Skin of body (tissue), 3 donors: ENCODE measurements at places on chromosomes 2 and 18. TPM values are rescaled to one million over a fixed set of nuclear protein-coding genes. Genes with fewer than 3 reads are reported as not detected.

Gene CDH2
- total RNA-seq = 5.4 TPM

Gene GRP
- 2.4 TPM for total RNA-seq

Gene NOP58
- total RNA-seq = 76.4 TPM

Gene COX7A2L
- total RNA-seq = 86.9 TPM

Gene PRKD3
- 68.1 TPM for total RNA-seq

Gene EFEMP1
- total RNA-seq = 68.7 TPM

Gene HOXD4
- 5.4 TPM for total RNA-seq

Gene PTH2R
- 0.10 TPM for total RNA-seq

Gene SNORC
- total RNA-seq = 0.30 TPM

Gene PROM2
- total RNA-seq = 9.4 TPM

Gene ELOA2
- total RNA-seq = not detected

Gene NT5C1B
- not detected for total RNA-seq

Gene ATRAID
- 93.8 TPM for total RNA-seq

Gene C2orf78
- total RNA-seq = not detected

Gene CROCC2
- total RNA-seq = 0.30 TPM

Gene HOXD1
- 0.30 TPM for total RNA-seq
